ENCODE measurements at places on chromosomes 12 and 14.

DNA sequence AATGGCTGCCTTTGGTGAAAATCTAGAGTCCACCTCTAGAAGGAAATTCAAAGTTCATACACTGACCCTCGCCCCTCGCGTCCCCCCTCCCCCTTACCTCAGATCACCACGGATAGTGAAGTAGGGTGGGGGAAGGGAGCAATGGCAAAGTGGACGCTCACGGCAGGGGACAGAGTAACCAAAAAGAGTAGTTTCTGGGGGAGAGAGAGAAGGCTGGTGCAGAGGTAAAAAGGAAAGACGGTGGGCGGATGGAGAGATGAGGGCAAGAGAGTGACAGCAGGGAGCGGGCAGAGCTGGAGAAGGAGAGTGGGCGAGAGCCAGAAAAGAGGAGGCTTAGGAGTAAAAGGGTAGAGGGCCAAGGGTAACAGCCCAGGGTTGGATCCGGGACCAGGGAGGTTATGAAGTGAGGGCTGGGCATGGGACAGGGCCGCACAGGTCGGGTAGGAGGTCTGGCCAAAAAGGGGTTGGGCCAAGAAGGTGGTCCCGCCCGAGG lies 423 bp downstream of the ALDH6A1 start:
- DNase-seq, result no peak

DNA sequence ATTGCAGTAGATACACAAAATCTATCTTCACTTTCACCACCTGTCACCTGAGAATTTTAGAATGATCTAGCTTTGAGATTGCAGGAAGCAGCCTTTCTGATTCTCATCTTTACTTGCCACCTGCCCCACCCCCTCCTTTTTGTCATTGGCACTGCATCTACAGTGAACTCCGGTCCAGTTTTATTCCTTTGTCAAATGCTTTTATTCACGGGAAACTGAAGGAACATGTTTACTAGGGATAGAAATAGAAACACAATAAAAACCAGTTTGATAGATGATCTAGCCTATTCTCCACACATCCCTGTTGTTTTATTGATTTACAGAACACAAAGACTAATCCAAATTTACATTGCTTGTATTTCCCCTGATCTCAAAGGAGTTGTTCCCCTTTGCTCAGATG lies 471.7 kb upstream of the STXBP6 start:
- DNase-seq, result no peak

DNA sequence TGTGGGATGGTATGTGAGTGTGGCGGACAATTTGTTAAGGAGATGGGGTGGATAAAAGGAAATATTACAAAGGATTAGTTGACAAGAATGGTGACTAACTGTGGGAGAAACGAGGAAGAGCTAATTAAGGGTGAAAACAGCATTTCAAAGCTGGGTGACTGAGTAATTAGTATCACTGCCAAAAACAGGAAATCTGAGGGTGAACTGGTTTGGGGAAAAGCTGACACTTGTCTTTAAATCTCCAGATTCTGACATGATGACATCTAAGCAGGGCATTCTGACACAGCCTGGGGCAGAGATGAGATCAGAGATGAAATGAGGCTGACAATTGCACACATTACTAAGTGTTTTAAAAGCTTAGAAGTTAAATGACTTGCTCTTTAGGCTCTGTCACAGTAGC lies 42.4 kb upstream of the CCDC175 start:
- no peak for DNase-seq

GRCh38 chr12:92675092-92675865 lies 27.5 kb upstream of the PLEKHG7 start:
- no peak for DNase-seq

GRCh38 chr12:54762390-54762789 lies 91.9 kb upstream of the MUCL1 start:
- no peak for DNase-seq

- DNase-seq, result no peak
These were observed 20.3 kb downstream of the KNTC1 start for GRCh38 chr12:122547330-122547729.

GRCh38 chr12:55720894-55721444 lies 776 bp downstream of the RDH5 start:
- peak; percentile 52 for DNase-seq

- DNase-seq, result no peak
These were observed 28.3 kb downstream of the HEATR5A start for GRCh38 chr14:31391977-31392503.

DNA sequence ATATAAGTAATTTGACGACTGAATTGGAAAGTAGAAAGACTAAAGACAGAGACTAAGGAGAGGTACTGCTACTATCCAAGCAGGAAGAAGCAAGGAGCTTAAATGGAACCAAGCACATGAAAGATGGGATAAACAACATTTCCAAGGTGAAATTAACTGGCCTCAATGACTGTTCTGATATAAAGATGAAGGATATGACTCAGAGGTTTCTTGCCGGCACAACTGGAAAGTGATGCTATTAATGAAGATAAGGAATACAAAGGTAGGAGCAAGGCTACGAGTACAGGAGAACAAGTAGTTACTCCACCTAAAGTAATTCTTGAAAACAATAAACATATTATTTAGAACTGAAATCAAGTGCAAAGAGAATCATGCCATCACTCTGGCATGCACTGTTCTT lies 6.4 kb downstream of the SNX6 start:
- no peak for DNase-seq

DNA sequence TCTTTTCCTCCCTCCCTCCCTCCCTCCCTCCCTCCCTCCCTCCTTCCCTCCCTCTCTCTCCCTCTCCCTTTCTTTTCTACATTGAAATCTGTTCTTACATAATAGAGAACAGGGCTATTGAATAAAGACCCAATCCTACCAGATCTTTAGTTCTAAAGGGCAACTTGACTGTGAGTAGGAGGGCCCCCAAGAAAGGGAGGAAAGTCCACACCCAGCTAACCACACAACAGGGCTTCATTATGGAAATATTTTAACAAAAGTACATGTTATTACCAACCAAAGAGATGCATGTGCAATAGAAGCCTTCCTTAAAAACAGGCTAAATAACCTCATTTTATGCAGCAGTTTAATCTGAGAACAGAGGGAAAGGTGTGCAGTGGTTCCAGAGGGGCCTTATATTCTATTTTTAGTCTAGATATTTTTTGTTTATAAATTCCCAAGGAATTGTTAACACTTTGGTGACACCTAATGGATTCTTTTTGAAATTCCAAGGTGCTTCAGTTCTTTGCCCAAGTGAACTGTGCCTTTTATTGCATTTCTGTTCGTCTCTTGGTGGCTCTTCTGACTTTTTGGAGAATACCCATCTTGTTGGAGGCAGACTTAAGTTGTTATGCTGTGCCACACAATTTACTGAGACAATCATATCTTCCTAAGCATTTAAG lies 63.0 kb downstream of the GNS start:
- DNase-seq, result no peak

DNA sequence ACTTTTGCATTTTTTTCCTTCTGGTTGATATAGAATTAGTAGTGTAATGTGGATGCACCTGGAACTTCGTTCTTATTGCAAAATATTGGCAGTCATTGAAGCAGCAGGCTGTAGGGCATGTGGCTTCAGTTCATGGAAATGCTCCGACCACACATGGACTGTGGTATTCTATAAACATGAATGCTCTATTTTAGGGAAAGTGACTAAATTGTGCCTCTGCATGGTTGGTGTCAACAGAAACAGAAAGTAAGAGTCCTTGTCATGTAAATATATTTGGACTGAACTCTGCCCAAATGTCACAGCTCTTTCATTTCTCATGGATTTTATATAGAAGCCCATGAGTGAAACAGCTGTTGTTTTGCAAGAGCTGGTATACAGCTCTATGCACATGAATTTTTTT lies 917.0 kb downstream of the LRFN5 start:
- no peak for DNase-seq

GRCh38 chr12:79547044-79547734 lies 143.6 kb downstream of the PAWR start:
- no peak for DNase-seq
